ENCODE measurements at places on chromosomes 12 and 14.

DNA sequence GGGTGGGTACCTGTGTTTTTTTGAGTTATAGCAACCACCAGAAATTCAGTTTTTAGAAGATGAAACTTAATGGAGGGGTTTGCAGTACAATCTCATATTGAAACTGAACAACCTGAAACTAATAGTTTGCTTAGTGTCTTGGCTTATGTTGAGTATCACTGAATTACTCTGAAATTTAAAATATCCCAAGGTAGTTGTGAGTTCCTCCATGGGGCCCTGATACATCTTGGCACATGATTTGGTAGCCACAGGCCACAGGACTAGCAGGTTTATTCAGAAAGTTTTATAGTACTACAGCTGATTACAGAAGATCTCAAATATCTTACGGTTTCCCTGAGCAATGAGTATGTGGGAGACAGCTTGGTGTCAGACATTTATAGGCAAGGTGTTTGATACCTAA is 10.4 kb downstream of the PTGES3 start:
- no peak for DNase-seq

GRCh38 chr12:111074559-111074958 is 154.2 kb upstream of the MYL2 start:
- DNase-seq, result peak; percentile 57

DNA sequence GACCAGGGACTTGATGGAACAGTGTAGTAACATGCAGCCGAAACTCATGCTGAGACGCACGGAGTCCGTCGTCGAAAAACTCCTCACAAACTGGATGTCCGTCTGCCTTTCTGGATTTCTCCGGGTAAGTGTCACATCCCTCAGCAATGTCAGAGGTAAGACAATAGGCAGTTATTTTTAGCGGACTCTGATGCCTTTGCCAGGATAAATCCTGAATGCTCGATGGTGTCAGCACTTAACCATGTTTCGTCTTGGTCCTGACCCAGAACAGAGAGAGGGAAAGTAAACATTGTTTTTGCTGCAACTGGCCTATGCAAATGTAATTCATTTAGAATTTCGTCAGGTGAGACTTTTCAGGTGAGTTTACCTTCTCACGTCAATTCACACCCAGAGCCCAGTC is 112.3 kb downstream of the PLXNC1 start:
- no peak for DNase-seq

DNA sequence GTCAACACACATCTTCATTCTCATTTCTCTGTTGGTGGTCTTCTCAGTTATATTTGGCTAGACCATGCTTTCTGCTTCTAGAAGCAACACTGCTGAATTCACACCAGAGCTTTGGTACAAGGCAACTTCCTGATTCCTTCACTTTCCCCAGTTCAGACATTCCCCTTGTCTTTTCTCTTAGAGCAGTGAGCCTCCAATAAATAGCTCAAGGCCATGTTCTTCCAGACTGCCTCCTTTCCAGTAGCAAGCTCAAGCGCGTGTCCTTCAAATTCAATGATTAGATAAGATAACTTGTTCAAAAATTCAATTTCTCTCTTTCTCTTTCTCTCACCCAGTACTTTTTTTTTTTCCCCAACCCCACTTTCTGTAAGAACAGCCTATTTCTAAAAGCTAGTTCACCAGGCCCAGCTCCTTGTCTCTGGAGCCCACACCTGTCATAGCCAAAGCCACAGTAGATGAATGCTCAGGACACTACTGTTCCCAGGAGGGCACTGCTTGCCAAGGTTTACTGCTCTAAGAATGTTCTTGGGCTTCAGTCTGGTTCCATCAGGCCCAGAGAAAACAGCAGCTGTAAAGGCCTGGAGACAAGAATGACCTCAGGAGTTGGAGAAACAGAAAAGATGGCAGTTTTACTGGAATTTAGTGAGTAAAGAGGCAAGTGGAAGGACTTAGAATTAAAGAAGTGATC is 17.7 kb downstream of the TBK1 start:
- DNase-seq, result no peak

GRCh38 chr12:56189918-56190694 is 823 bp upstream of the SMARCC2 start:
- peak; percentile 64 for DNase-seq

GRCh38 chr14:53331247-53331646 is 178.1 kb upstream of the DDHD1 start:
- DNase-seq, result no peak

DNA sequence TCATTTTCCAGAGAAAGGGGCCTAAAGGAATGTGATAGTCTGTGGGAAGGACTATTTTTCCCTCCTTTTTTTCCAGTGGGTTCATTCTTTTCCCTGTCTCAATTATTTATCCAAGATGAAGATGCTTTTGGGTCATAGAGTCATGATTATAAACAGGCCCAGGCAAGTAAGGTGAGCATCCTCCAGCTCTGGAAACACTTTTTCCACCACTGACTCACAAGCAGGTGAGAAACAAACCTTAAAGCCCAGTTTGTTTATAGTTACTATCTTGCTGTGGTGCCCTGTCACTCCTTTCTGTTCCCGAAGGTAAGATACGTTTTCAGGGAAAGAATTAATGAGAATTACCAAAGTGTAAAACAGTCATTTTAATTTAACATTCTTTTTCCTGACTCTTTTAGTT is 107.7 kb upstream of the IFNG-AS1 start:
- no peak for DNase-seq

DNA sequence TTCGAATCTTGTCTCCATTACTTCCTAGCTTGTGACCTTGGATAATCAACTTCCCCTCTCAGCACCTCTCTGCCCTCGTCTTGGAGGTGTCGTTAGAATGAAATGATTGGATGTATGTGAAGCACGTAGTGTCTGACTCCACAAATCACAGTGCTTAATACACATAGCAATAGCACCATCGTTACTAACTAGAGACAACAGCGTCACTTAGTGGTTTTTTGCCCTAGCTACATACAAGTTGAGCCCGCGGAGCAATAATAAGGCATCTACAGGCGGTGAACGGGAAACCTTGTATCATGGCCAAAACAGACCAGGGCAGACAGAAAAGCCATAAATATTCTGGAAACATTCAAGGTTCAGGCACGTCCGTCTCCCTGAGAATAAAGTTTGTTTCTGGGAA is 154.9 kb downstream of the ASCL4 start:
- DNase-seq, result no peak

DNA sequence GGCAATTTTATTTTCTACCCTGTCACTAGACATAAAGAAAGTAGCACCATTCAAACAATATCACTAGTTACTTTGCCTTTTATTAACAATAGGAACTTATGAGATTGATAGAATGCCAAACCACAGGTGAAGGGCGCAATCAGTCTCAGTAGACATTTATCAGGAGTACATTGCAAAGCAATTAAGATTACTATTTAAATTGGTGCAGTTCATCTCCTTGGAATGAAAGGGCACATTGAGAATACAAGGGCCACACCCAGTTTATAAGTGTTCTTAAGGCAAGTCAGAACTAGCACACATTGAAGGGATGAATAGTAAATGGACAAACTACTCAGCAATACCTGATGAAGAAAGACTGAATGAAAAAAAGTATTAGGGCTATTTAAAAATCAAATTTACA is 601.4 kb downstream of the C12orf50 start:
- DNase-seq, result no peak

GRCh38 chr12:124143726-124144125 is 151.2 kb upstream of the RFLNA start:
- DNase-seq, result no peak

- DNase-seq, result no peak
Observed at GRCh38 chr12:94563286-94563685, 87.1 kb downstream of the TMCC3 start.

DNA sequence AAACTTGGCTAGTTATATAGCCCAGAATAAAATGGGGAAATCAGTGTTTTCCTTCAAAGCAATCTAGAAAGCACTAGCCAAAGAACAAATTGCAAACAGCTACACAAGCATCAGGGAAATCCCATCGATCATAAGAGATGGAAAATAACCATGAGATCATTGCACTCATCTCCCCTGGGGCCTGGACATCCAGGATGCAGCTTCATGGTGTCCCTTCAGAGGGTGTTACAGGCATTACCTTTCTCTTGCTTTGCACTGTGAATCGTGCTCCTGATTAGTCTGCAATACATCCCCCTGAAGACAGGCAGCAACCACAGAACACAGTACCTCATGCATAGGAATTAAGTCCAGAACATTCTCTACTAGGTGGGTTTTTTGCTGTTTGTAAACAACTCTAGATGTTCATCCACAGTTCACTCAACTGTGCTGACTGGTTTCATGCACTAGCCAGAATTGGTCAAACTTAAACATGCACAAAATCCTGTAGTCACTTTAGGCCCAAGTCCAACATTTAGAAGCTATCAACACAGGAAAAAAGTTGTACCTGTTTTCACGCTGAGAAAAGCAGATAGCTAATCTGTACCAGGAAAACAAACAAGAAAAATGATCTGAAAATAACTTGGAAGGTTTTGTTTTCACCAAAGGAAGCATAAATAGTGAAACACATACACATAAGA is 120.1 kb downstream of the ZFP36L1 start:
- no peak for DNase-seq

DNA sequence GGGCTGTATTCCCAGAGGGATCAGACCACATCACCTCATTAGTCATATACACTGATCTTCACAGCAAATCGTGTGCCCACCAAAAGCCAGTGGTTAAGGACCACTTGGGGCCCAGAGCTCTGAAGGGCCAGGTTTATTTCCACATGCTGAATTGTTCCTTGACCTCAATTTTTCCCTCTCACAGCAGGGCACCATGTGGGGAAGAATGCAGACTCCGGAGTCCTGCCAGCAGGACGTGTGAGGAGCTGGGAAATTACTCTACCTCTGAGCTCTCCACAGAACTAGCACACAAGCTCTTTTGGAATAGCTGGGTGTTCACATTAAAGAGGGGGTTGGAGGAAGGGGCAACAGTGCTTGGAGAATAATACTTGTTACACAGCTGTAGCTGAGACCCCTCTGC is 57.6 kb upstream of the SEL1L start:
- DNase-seq, result no peak

DNA sequence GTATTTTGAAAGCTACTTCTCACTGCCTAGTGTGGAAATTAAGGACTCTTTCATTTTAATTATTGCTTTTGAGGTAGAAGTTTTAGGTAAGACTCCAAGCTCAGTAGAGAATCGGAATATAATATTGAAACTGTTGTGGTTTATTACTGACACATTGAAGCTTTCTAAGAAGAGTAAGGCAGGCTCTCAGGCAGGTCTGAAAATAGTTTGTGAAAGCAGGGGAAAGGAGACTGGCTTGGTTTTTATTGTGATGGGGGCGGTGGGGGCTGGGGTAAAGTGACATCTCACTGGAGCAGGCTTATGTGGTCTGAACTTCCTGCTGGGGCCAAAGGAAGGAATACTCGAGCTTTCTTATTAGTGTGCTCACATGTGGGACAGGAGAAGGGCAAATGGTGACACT is 79.5 kb downstream of the OTOGL start:
- no peak for DNase-seq

GRCh38 chr14:75614179-75614578 is 35.8 kb downstream of the FLVCR2 start:
- DNase-seq, result no peak

- DNase-seq, result no peak
Observed at GRCh38 chr12:95312656-95313055, 95.0 kb downstream of the VEZT start.

DNA sequence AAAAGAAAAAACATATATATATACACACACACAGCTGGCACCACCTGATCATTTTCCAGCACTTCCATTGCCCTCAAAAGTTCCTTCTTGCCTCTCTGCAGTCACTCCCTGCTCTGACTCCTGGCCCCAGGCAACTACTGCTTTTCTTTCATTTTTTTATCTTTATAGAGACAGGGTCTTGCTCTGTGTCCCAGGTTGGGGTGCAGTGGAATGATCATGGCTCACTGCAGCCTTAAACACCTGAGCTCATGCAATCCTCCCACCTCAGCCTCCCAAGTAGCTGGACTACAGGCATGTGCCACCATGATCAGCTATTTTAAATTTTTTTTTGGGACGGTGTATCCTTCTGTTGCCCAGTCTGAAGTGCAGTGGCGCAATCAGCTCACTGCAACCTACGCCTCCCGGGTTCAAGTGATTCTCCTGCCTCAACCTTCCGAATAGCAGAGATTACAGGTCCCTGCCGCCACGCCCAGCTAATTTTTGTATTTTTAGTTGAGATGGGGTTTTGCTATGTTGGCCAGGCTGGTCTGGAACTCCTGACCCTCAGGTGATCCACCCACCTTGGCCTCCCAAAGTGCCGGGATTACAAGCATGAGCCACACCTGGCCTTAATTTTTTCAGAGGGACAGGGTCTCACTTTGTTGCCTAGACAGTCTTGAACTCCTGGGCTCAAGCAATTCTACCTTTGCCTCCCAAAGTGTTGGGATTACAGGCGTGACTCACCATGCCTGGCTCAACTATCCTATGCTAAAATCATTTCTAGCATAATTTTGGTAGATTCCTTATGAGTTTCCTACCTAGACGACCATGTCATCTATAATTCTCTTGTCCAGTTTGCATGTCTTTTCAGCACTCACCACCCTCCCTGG is 7.8 kb downstream of the HSP90AA1 start:
- no peak for DNase-seq

DNA sequence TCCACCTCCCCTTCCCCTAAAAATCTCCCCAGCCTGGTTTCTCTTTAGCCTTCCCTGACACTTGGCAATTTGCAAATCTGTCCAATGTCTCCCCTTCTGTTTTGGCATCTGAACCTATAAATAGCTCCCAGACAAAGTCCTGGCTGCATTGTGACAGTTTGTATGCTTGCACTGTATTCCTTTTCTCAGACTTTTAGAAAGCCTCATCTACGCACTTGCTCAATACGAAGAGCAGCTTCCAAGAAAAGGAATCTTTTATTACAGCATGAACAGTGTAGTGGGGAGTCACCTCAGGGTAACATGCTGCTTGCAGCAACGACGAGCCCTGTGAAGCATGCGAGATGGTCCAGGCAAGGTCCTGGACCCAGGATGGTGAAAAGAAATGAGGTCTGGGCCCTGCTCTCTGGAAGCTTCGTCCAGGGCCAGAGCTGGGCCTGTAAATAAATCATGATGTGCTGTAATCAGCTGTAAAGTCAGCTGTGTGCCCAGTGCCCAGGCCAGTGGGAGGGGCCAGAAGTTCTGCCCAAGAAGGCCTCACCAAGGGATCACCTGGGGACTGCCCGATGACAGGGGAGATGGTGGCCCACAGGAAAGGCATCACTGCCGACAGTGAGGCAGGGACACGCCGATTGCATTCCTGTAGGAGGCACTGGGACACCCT is 88.3 kb downstream of the RIN3 start:
- no peak for DNase-seq

DNA sequence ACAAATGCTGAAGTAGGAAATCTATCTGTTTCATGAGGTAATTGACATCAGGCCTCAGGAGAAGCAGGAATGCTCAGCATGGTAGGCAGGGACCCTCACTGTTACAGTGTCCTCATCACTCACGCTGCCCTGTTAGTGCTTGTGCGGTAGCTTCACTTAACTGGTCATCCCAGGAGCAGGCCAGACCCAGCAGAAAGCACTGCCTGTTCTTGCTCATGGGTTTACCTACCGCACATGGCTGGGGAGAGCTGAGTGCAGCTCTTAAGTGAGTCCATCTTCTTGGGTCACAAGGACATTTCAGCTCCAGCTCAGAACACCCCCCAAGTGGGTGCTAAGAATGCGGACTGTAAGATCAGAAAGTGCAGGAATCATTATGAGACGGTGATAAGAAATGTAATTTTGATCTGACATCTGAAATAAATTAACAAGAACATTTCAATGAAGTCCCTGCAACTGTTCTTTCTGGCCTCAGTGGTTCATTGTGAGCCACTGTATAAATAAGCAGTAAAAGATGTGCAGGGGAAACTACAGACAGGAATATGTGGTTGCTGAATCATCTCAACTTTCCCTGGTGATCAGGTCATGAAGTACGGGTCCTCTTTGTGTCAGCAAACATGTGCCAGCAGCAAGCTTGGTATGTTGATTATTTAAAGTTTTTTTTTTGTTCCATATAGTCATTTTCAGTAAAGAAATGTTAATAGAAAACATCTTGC is 757.7 kb upstream of the TMEM132C start:
- DNase-seq, result no peak

Measured in T-helper 1 cell (primary cell).